ENCODE measurements at places on chromosomes 6 and 20.

DNA sequence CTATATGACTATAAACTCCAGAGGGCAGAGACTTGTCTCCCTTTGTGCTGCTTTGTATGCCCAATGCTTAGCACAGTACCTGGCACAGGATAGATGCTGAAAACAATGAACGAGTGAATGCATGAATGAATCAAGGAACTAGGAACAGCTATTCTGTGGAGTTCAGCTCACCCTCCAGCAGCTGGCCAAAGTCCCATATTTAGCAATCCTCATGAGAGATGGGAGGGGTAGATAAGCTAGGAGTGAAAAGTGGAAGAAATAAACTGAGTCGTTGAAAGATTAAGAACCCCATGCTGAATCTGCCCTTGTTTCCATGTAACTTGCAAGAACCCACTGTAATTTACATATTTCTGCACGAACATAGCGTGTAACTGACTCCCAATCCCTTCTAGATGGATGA lies 106.5 kb downstream of the MAFB start:
- DNase-seq, result no peak

GRCh38 chr6:135575629-135576028 lies 78.1 kb upstream of the AHI1 start:
- no peak for DNase-seq

DNA sequence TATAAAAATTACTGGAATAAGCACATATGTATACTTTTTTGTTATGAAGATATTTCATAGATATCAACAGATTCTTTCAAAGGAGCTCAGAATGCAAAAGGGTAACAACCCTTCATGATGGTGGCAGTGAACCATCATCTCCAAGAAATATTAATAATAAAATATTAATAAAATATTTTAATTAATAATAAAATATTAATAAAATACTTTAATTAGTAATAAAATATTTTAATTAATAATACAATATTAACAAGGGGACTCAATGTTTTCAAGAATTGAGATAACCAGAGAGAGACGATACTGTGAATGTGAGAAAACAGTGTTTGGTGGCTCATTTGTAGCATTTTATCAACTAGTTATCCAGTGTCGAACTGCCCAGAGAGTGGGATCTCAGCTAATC lies 86.0 kb upstream of the NT5E start:
- DNase-seq, result no peak

DNA sequence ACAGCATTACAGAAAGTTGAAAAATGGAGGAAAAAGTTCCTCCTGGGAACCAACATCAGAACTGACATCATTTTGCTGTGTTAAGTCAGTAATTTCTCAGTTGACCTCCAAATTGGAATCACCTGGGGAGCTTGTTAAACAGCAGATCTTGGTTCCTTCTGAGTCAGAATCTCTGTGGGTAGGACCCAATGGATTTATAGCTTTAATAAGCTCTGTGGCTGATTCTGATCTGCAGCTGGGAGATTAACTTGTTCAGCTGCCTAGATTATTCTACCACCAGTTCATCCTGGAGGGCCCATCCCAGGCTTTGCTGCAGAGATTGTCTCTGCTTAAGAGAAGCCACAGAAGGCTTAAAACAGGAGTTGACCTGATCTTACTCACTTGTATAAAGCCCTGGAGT lies 90.7 kb upstream of the POPDC3 start:
- no peak for DNase-seq

- no peak for DNase-seq
Observed at GRCh38 chr6:20948556-20948955, 414.3 kb downstream of the CDKAL1 start.

DNA sequence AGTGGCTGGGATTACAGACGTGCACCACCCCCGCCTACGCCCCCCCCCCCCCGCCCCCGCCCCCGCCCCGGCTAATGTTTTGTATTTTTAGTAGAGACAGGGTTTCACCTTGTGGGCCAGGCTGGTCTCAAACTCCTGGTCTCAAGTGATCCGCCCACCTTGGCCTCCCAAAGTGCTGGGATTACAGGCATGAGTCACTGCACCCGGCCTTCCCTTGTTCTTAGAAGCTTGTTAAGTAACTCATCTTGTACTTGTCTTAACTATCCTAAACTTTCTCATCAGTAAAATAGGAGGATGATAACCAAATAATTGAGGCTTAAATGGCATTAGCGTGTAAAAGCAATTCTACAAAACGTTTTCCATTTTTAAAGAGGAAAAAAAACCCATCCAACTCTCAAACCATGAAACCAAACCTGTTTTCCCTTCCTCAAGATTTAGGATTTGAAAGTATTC lies 4.2 kb downstream of the CDYL start:
- DNase-seq, result no peak

DNA sequence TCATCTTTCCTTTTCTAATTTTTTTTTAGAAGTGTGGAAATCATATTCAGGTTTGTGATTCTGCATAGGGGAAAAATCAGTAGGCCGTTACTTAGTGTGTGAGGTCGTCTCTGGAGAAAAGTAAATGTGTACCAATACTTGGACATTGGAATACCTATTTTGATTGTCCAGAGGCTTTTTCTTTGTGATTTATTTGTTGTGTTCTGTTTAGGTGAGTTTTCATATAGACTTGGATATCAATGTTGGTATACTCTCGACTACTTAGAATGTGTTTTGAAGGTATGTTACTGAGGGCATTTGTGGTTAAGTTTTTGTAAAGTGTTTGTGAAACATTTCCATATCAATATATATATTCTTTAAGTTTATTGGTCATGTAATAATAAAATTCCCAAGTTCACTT lies 2.3 kb downstream of the CD2AP start:
- DNase-seq, result no peak

DNA sequence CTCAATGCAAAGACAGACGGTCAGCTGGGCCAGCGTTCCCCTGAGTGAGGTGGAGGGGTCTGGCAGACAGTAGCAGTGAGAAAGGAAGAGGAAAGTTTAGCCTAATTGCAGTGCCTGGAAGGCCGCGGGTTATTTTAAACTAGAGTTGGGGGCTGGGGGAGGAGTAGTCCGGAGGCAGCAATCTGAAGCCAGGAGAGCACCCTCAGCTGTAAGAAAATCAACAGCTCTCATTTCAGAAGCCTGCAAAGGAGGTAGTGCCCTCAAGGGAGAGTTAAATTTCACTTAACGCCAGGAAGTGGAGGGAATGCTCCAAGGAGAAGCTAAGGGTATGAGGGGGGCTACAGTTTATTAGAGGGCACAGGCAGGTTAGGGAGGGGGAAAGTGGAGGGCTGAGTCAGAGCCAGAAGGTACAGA lies 26.9 kb downstream of the RING1 start:
- DNase-seq, result no peak

DNA sequence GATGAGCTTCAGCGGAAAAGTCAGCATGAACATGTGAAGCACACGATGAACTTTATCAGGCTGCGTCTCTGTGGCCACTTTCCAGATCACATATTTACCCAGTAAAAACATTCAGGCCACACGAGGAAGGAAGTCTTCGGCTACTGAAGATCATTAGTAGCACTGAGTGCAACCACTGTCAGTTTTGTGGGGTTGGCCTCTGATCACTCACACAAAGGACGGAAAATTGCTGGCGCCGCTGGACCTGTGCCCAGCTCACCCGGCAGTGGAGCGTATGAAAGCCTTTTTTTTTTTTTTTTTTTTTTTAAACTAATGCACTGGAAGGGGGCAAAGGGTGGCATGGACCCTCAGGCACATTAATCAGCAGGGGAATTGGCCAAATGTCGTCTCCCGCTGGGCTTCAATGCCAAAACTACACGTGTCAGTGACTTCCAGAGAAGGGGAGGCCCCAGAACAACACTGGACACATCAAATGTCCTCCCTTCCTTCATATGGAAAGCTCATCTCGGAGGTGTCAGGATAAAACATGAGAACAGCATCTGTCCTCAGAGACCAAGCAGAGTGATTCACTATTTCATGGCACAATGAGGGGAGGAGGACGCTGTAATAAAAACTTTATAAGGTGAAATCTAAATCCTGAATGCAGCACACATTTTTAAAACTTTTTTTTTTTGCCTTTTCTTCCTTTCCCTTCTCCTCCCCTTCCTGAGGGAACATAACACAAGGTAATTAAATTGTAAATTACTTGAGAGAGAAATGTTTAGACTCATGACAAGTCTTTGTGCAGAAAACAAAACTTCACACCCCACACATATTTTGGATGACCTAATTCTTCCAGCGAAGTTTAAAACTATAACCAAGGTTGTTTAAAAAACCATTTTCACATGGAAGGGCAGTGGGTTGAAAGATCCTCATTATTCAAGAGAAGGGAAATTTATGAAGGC lies 223.4 kb downstream of the FOXC1 start:
- no peak for DNase-seq

GRCh38 chr20:41306061-41306727 lies 11.3 kb downstream of the ZHX3 start:
- no peak for DNase-seq

GRCh38 chr6:127459231-127459641 lies at the start of gene KIAA0408:
Gene KIAA0408 (minus strand): TSS chr6:127459389. CDS start chr6:127453981, 5,408 bp downstream.
- no peak for DNase-seq

GRCh38 chr6:7787137-7787608 lies 61.3 kb downstream of the BMP6 start:
- no peak for DNase-seq

DNA sequence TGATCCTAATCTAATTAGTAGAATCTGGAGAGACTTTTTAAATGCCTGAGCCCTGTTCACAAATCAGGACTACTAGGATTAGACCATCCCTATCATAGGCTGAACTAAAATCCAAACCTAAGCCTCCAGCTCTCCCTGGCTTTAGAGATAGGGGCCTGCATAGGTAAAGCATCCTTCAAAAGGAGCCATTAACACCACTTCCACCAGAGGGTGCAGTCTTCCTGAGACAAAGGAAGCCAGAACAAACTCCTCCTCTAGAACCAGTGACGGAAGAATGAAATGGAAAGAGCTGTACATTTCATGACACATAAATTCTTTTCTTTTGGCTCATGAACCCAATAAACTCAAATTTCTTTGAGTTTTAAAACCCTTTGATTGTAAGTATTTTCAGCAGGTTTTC lies 291.2 kb upstream of the ADGRB3 start:
- no peak for DNase-seq

GRCh38 chr20:33709905-33710541 lies 10.1 kb downstream of the PXMP4 start:
- no peak for DNase-seq

DNA sequence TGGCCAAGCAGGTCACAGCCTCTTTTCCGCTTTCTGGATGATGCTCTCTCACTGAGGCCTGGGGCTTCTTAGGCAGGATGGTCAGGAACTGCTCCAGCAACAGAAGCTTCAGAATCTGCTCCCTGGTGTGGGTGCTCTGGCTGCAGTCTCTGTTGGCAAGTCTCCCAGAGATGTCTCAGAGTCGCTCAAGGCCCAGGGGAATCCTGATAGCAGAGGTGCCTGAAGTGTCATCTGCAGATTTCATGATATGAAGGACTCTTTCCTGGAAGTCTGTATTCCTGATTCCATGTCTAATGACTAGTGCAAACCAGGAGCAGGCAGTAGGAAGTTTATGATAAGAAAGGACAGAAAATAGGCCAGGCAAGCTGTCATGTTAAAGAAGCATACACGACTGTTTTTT lies 20.3 kb downstream of the ZSCAN31 start:
- no peak for DNase-seq

- DNase-seq, result no peak
Observed at GRCh38 chr6:386688-387266, 4.8 kb upstream of the IRF4 start.

DNA sequence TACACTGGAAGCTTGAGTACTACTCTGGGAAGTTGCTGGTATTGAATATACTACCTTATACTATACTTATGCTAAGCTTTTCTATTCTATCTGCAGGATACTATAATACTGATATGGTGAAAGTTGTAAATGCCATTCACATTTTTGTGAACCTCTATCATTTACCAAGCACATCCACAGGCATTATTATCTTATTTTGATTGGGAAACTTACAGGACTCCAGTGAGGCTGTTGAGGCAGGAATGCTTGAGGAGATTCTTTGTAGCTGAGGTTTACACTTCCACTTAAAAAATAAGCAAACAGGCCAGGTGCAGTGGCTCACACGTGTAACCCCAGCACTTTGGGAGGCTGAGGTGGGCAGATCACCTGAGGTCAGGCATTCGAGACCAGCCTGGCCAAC lies 442.9 kb downstream of the QKI start:
- DNase-seq, result no peak

- no peak for DNase-seq
Observed at GRCh38 chr6:136378888-136379287, 89.2 kb upstream of the BCLAF1 start.

GRCh38 chr6:168035661-168036545 lies 38.4 kb downstream of the KIF25 start:
- DNase-seq, result no peak

DNA sequence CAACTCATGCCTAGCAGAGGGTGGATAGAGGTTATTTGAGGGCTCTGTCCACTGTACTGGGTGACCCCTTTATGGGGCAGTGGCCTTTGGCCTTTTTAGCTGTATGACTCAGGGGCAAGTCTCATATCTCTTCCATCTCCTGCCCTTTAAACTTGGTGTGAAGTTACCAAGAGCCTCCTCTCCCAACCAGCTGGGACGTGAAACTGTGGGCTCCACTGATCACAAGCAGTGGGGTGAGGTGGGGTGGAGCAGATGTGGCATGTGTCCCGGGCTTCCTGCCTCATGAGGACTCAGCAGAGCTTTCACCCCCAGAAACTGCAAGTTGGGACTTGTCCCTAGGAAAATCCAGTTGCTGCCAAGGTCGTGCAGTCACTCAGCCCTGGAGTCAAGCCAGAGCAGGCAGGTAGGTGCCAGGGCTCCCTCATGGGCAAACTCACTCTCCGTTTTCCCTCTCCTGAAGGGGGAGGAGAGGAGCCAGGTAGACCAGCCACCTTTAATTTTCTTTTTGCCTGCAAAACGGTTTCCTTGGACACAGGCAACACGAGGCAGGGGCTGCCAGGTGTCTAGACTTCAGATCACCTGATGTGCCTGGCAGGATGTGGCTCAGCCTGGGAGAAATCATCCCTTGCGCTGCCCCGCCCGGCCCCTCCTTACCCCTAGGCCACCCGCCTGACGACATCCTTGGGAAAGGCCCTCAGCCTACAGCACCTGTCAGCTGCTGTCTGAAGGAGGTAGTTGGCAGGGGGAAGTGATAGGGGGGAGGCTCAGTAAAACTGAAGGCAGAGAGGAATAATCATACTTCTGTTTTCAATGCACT lies 4.0 kb downstream of the CDKN1A start:
- peak; percentile 54 for DNase-seq

DNA sequence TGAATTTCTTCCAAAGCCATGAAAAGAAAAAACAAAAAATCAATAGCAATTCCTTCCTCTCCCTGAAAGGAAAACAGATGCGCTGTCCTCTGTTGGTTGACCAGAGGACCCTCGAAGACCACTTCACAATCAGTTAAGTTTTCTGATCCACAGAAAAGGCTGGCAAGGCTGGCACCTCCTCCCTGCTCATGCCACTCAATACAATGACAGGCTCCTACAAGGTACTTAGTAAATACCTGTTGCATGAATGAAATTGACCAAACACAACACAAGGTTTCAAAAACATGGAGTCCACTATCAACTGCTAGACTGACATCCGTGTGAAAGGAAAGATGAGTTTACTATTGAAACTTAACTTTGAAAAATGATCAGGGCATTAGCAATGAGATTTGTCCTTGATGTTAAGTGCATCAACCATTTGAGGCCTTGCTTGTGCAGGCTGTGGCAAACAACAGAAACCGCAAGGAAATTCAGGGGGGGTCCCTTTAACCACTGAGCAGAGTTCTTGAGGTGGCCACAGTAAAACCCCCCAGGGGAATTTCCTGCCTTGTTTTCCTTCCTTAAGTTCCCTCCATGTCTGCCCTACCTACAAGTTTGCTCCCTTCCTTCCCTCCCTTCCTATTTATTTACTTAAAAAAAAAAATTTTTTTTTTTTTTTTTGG lies 27.9 kb upstream of the RTF2 start:
- DNase-seq, result peak; percentile 27
